ENCODE measurements at places on chromosomes 7 and 10.

DNA sequence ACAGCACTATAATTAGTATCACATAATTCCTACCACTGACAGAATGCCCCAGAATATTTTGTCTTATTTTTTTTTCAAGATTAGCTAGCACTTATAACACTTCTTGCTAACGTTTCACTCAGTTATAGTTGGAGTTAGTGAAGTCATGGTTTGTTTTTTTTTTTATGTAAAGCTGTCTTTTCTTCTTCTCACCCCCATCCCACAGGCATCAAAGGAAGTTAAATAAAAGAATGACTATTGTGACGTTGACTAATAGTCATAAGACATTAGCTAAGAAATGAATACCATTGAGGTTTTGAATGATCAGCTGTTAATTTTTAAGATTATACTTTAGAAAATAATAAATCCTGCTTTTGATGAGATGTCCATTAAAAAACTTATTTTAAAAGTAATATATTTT lies 498.3 kb downstream of the GFRA1 start:
- no peak for DNase-seq

- no peak for DNase-seq
These were observed 106.9 kb upstream of the RHEB start for GRCh38 chr7:151626422-151627115.

GRCh38 chr10:79941585-79942210 lies 7.2 kb downstream of the SFTPD start:
- no peak for DNase-seq

DNA sequence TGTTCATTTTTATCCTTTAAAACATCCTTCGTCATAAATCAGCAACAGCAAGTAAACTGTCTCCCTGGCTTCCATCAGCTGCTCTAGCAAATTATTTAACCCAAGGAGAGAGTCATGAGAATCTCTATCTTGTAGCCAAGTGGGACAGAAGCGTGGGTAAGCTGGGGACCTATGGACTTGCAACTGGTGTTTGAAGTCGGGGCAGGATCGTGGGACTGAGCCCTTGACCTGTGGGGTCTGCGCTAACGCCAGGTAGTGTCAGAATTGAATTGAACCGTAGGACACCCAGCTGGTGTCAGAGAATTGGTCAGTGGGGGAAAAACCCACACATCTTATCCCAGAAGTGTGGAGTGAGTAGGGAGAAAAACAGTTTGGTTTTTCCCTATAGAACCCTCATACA lies 13.4 kb downstream of the AIFM2 start:
- DNase-seq = no peak

DNA sequence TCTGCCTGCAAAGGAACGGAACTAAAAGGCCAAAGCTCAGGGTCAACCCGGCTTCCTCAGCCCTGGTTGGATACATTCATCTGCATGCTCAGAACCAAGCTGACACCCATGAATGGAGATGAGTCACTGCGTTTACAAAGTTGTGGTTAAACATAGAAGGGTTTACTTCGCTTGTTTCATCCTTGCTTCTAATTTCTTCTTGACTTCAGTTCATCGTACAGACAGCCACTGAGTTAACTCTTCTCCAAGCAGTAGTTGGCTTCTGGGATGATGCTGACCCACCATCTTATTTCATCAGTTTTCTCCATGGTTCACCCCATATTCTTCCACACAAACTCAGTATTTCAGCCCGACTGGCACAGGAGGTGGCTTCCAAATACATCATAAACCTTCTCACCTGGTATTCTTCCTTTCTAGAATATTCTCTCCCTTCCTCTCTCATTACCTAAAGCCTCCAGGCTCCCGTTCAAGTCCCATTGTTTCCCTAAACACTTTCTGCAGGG lies 166.3 kb upstream of the RNF32 start:
- no peak for DNase-seq

DNA sequence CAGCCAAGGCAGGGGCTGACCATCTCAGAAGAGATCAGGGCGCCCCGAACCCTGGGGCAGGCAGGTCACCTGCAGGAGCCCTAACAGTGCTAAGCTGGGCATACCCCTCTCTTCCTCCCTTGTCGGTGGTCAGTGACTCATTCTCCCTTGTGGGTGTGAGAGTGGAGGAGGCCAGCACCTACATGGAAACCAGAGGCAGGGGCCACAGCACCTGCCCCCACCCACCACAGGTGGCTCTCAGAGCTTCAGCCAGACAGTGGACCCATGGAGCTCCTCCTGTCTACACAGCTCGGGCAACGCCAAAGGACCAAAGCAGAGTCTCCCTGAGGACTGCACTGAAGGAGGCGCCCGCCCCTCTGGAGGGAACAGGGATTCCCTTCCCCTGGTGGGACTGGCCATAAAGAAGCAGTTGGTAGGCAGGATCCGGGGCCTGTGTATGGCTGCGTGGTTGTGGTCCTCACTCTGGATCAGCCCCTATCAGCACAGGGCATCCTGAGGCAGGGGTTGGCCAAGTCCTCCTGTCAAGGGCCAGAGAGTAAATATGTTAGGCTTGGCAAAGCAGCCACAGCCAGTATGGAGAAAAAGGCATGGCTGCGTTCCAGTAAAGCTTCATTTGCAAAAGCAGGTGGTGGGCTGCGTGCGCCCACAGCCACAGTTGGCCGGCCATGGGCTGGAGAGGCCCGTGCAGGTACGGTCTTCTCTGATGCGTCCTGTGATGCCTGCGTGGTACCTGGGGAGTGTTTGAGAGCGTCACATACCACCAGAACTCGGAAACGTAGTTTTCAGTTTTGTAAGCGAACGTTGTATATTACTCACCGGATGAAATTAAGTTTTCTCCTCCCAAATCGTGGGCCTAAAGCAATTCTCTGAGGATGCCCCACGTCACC lies 198.2 kb downstream of the EBF3 start:
- no peak for DNase-seq

GRCh38 chr10:119416855-119417254 lies 125.7 kb downstream of the RGS10 start:
- no peak for DNase-seq
